Stimulated activated CD4-positive, alpha-beta T cell treated with anti-CD3 and anti-CD28 coated beads, Interleukin-4, amount 100 ng/mL, for 48 hours (primary cell): ENCODE measurements at places on chromosomes 2 and 18.

GRCh38 chr18:47800248-47800647, 130.2 kb downstream of the SMAD2 start:
- DNase-seq, result no peak

- no peak for DNase-seq
Observed at GRCh38 chr2:1754461-1755170, 10.3 kb upstream of the PXDN start.

GRCh38 chr2:182589121-182589520, 126.9 kb upstream of the DNAJC10 start:
- no peak for DNase-seq

GRCh38 chr18:22324191-22325131, 93.3 kb downstream of the CTAGE1 start:
- DNase-seq, result no peak

DNA sequence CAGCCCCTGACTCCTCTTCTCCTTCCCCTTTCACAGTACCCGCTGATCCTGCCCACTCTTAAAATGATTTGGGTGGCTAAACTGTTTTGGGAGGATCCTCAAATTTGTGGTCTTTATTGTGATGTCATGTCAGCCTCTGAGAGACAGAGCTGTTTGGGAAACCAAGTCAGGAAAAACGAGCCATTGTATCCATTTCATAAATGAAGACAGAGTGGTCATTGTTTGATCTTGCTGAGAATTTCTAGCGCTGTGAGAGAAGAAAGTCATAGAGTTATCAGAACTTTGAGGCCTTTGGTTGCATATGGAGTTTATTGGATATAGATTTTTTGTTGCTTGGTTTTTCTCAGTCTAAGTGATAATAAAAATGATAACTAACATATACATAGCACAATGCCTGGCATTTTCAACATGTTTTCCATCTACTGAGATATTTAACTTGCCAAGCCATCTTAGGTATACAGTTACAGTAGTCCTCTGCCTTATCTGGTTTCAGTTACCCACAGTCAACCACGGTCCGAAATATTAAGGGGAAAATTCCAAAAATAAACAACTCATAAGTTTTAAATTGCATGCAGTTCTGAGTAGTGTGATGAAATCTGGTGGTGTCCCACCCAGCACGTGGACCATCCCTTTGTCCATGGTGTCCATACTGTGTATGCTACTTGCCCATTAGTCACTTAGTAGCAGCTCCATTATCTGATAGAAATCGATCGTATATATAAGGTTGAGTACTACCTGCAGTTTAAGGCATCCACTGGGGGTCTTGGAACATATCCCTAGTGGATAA, 105.0 kb upstream of the RASGRP3 start:
- DNase-seq, result no peak

DNA sequence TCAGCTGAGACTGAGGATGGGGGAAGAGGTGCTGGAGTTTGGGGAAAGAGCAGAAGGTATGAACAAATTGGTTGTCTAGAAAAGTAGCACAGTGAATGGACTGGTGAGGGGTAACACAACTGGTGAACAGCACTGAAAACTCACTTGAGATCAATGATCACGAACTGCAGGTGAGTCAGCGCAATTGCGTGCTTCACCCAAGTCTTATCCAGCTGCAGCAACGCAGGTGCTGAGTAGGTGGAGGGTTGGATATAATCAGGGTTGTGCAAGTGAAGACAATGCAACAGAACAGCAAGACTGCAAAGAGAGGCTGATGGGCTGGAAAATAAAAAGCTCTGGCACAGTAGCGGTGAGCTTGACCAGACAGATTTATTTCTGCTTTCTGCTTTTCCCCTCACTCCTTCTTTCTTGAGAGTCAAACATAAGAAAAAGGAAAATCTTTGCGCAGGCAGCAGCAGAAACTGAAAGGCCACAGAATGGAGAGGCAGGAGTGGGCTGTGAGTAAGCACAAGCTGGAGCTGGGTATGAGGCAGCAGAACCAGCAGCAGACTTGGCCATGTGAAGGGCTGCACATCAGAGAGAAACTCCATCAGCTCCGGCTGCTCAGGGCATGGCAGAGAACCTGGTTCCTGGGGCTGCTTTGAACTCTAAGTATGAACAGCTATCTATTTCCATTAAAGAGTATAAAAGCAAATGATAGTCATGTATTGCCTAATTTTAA, 99.4 kb upstream of the ARL5A start:
- no peak for DNase-seq

- DNase-seq, result no peak
Observed at GRCh38 chr2:236876642-236877041, 209.0 kb upstream of the COPS8 start.

- DNase-seq, result no peak
Observed at GRCh38 chr18:49008716-49009115, 58.0 kb upstream of the SMAD7 start.

DNA sequence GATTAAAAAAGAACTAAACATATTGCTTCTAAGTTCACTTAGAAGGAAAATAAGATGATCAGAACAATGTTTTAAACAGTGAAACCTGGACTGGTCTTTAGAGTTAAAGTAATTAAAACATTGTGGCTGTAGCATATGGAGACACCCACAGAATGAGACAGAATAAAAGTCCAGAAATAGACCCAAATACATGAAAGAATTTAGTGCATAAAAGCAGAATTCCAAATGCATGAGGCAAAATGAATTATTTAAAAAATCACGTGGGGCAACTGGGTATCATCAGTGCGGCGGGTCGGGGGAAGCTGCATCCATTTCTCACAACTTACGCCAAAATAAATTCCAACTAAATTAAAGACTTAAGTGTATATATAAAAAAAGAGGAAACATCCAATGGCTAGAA, 12.1 kb downstream of the RNF149 start:
- no peak for DNase-seq

DNA sequence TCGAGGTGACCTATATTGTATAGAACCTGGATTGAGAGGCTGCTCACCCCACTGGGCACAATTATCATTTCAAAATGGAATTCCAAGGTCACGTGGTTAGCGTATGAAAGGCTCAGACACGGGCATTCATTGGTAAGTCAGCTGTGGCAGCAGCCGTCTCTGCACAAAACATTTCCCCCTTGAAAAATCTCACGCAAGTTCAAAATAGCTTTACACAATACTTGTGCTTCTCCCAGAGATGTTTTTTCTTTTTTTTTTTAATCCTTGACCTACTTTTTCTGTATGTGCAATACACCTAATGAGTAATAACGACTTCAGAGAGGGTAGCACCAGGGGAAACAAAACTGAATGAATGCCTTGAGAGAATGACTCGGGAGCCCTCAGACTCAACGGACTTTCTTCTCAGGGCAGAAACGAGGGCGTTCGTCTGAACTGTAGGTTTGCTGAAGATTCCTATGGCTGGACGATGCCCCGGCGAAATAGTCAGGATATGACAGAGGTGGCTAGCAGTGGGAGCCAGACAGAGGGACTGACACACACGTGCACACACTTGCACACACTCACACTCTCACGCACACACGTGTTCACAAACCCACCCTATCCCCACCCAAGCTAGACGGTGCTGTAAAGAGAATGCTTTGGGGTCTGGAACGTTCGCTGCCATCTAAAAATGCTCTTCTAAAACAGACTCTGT, 77.8 kb downstream of the PDCL3 start:
- DNase-seq, result no peak

DNA sequence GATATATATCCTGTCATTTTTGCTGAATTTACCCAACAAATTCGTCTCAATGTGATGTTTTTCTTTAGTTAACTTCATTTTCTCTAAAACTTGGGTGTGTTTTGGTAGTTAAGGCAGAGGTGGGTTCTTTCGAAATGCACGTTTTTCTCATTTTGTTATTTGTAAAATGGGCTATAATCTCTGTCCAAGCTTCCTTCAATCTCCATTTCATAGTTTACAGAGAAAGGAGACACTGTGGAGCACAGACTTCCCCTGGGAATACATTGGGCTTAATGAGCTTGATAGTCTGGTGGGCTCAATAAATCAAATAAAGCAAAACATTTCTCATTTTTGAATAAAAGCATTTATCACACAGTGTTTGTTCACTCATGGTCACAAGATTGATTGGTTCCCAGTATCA, 145.1 kb downstream of the AGPS start:
- no peak for DNase-seq

DNA sequence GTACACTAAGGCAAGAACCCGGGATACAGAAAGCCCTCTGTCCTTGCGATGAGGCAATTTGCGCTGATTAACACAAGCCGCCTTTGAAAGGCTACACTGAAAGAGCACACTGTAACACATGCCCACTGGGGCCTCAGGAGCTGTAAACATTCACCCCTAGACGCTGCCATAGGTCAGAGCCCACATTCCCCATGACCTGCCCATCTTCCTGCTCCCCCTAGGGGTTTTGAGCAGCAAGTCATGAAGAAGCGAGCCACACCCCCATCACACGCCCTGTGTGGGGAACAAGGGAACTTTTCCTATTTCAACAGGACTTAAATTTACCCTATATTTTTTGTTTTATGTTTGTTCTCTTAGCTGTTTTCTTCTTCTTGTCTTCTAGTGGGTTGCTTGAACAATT, 47.8 kb upstream of the SLC4A10 start:
- DNase-seq, result no peak
